ENCODE measurements at places on chromosomes 4 and X.

GRCh38 chr4:128393101-128393704, 105.6 kb upstream of the PGRMC2 start:
- no peak for DNase-seq

- no peak for DNase-seq
Observed at GRCh38 chr4:1090036-1090435, 23.3 kb downstream of the RNF212 start.

DNA sequence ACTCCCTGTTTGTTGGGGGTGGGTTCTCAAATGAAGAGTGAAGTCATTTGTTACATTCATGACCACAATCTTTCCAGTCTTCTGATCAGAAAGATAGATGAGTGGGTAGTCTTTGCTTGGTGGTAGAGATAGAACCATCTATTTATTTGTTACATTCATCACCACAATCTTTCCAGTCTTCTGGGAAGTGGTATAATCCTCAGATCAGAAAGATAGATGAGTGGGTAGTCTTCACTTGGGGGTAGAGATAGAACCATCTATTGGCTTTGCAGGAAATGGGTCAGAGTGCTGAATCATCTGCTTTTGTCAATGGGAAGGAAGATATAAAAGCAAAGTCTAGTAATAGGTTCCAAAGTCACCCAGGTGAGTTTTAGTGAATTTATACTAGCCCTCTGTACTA, 64.2 kb upstream of the EPGN start:
- no peak for DNase-seq

DNA sequence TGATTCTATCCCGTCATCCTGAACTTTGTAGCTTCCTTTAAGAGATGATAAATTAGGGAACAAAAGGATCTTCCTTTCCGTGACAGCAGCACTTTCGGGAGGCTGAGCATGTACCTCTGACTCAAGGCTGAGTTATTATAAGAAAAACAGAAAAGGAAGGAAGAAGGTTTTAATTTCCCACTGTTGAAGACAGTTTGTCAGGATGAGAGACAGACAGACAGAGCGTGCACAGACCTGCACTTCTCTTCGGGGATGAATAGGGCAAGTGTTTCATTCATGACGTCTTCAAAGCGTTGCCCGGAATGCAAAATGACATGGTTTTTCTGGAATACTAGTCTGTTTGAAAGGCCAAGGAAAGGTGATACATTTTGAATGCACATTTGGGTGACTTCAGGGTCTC, 405.3 kb upstream of the FAT1 start:
- DNase-seq = no peak

DNA sequence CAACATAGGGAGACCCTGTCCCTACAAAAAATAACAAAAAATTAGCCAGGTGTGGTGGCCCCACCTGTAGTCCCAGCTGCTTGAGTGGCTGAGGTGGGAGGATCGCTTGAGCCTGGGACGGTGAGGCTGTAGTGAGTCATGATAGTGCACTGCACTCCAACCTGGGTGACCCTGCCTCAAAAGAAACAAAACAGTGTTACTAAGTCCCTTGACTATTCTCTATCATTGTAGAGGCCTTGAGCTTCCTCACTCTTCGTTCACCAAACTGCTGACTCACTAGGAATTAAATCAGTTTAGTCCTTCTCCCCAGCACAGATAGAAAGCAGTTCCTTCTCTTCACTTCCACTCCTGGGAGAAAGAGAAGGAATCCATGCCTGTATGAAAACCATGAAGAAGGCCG, 14.5 kb downstream of the CDS1 start:
- no peak for DNase-seq

DNA sequence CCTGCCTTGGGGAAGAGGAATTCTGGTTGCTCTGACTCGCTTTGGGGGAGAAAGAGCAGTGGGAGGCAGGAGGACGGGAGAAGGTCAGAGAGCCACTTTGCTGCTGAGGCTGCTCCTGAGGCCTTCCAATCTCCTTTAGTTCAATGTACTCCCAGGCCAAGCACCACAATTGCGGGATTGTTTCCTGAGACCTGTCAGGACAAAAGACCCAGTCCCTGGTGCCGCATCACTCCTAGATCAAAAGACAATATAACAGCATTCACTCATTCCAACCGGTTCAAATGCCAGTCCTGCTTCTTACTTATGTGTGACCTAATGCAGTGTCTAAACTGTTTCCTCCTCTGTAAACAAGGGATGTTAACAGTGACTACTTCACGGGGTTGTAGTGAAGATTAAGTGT, 106.4 kb downstream of the TRIML1 start:
- DNase-seq = no peak

DNA sequence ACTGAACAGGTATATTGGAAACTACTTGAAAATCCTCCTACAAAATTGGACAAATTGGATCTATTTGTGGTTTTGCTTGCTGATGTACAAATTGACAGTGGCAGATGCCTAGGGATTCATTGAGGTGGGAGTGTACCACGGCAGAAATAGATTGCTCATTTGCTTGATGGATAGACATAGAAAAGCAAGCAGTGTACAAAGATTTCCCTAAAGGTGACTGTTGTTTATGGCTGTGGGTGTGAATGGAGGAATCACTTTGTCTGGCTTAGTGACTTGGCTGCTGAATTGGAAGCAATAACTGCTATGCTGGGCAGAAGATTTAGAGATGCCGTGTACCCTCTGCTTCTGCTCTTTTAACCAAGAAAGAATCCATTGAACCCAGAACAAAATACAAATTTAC, 191.0 kb upstream of the GRID2 start:
- DNase-seq = no peak

- DNase-seq = no peak
Observed at GRCh38 chrX:102339312-102340298, 92.6 kb downstream of the NXF2 start.

DNA sequence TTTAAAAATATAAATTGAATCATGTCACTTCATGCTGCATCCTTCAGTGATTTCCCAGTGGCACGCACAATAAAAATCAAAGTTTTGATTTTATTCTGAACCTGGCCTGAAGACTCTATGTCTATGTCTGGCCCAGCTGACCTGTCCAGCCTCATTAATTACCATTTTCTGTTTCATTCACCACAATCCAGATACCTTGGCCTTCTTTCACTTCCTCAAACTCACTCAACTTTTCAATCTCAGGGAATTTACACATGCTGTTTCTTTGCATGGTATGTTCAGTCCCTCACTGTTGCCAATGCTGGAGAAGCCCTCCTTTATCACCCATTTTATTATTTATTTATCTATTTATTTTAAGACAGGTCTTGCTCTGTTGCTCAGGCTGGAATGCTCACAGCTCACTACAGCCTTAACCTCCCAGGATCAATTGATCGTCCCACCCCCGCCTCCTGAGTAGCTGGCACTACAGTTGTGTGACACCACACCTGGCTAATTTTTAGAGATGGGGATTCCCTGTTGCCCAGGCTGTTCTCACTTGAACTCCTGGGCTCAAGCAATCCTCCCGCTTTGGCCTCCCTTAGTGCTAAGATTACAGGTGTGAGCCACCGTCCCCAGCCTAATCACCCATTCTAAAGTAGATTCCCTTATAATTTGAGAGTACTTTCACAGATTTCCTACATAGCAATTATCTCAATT, 43.1 kb downstream of the ZGRF1 start:
- DNase-seq = no peak

- DNase-seq = no peak
Observed at GRCh38 chr4:56468097-56468422, 643 bp downstream of the SRP72 start.

- no peak for DNase-seq
Observed at GRCh38 chr4:1030031-1030430, 18.6 kb downstream of the FGFRL1 start.

DNA sequence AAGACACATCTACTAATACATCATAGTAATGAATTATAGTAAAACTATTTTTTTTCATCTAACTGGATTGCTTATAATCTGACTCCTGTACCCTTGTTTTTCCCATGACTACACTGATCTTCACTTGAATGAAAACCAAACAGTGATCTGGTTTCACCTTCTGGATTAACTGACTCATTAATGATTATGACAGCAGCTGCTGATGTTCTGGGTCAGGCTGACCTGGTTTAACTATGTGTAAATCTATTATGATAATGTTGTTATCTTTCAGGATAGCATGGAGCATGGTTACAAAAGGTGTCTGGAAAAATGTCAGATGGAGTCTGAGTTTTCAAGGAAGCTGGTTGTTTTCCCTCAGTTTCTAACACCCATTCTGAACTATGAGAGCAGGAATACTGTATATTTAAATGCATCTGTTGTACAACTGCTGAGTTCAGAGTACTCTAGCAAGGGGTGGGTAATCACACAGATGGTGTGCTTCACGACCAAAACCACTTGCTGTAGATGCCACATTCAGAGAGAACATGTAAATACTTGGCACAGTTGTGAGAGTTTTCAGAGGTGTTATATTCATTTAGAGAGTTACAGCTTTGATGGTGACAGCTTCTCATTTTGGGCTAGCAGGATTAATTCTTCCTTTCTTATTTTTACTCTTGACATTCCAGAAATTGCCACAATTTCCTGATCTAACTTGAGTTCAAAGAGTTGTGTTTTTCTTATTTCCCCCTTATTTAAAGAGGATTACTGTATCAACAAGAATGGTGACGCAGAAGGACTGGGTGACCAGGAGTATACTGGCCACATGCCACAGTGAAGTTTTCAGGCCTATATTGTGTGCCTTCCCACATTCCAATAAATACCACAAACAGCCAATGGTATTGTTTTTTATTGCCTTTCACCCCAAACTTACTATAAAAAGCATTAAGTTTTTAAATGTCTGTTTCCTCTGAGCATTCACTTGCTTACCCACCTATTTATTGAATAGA, 249.7 kb upstream of the TET2 start:
- DNase-seq = no peak

- no peak for DNase-seq
Observed at GRCh38 chr4:5891563-5892322, 1.1 kb downstream of the CRMP1 start.

GRCh38 chrX:46381630-46382029, 163.6 kb downstream of the ZNF674 start:
- DNase-seq = peak; percentile 48

GRCh38 chrX:10414156-10414824, 206.1 kb downstream of the MID1 start:
- DNase-seq = no peak

DNA sequence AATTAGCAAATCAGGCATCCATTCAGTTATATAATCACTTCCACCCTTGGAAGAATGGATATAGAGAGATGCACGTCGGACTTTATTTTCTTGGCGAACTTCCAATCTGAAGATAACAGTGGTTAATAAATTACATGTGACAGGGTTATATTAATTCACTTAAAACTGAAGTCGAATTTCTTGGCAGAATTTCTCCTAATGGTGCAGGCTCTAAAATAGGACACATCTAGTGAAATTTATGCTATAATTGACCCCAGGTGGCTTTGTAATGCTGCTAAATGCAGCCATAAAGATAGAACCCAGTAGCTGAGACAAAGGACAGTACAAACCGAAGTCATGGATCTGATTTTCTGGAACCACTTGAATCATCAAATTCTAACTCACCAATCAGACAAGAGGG, 20.8 kb upstream of the SLC10A4 start:
- DNase-seq = no peak

DNA sequence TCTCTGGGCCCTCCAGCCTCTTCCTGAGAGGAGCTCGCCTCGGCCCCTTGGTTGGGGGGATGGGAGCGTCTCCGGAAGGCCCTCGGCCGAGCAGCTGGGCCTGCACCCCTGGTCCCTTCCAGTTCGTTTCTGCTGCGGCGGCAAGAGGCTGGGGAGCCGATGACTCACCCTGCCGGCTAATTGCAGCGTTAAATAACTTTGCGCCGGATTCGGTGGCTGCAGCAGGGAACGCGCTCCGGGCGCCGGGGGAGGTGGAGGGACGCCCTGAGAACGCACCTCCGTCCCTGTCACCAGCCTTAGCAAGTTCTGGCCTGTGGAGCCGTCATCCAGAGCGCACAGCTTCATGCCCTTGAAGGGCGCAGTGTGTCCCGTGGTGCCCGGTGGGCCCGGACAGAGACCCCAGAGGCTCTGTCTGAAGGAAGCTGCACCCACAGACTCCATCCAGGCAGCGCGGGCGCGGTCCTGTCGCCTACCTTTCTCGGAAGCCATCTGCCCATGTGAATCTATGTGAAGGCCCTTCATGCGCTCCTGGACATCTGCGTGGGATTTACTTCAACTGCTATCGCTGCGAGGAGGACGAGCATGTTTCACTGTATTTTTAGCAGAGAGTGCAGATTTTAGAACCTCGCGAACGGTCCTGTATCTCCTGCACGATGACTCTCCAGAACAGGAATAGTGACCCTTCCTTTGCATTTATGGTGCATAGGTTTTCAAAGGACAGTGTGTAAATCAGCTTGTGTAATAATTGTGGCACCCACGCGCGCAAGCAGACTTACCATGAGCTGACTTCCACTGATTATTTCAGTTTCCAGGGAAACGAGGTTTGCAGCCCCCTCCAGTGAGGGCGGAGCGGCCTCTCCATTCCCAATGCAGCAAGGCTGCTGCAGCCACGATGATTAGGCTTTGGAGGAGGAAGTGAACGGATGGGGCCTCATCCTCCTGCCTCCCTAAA, 1.7 kb upstream of the TMEM271 start:
- no peak for DNase-seq
